Fibroblast of villous mesenchyme (primary cell): ENCODE measurements at places on chromosomes 6 and 20. TPM values are rescaled to one million over a fixed set of nuclear protein-coding genes. Genes with fewer than 3 reads are reported as not detected.

GRCh38 chr6:21754891-21755290 lies 161.3 kb downstream of the SOX4 start:
- DNase-seq: peak; percentile 70

DNA sequence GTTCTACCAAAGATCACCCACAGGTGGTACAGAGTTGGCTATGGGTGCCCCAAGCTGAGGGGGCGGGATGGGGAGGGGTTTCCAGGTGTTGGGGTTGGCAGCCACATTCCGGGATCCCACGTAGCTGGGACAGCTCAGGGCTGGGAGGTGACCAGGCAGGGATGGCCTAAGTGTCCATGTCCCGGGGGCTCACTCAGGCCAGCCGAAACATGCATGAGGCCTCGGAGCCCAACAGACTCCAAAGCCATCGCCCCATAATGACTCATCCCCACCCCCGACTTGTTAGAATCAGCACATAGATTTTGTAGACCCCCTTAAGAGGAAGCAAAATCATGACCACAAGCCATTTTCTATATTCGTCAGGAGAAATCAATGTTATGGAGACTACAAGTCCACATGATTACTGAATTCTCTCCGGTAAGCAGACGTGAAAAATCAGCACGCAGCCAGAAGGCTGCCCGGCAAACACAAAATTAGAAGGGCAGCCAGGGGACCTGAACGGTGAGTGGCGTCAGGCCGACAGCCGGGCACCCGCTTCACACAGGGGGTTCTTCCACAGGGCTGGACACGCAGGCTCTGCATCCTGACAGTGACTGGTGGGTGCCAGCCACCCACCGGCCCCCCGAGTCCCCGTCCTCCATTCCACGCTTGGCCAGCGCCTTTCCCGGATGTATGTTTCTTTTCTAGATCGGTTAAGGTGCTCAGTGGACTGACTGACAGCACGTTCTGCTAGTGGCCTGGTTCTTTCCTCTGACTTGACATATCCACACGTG lies 81.2 kb downstream of the RAMACL start:
- DNase-seq: no peak

GRCh38 chr6:38443352-38444144 lies 196.2 kb downstream of the BTBD9 start:
- DNase-seq: peak; percentile 33

- no peak for DNase-seq
Observed at GRCh38 chr20:41380551-41381193, 14.1 kb upstream of the EMILIN3 start.

GRCh38 chr20:63939061-63939935 lies 16.9 kb downstream of the UCKL1 start:
- DNase-seq: no peak

- DNase-seq: peak; percentile 51
Observed at GRCh38 chr6:105593056-105593690, 190.3 kb upstream of the PREP start.

GRCh38 chr6:159908979-159909378 lies 18.2 kb downstream of the MAS1 start:
- DNase-seq: peak; percentile 13

DNA sequence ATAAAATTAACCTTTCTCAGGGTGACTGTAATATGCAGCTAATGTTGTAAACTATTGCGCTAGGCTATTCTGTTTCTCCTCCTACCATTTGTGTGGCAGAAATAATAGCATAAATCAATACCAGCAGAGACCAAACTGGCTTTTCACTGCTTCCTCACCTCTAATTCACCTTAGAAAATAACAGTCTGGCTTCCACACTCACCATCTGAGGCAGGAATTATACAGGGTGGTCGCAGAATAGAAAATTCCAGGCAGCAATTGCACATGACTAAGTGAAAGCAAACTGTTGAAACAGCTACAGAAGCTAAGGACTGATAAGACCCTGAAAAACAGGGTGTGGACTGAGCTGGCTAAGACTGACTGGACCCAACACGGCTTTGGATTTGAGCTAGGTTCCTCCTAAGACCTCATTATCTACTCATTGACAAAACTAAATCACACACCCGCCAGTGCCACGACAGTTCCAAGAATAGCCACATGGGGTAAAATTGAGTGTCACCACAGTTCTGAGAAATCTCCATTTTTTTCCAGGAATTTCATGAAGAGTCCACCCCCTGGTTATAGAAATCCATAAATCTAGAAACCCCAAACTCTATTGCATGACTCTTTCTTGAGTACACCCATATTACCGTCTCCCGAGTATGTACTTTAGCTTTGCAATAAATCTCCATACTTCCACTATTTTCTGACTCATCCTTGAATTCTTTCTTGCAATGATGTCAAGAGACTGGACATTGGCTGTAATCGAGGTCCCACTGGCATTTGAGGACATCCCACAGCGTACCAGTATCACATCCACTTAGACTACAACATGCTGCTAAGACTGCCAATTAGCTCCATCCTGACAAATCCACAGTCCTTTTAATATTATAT lies 60.9 kb upstream of the KCNQ5 start:
- no peak for DNase-seq

DNA sequence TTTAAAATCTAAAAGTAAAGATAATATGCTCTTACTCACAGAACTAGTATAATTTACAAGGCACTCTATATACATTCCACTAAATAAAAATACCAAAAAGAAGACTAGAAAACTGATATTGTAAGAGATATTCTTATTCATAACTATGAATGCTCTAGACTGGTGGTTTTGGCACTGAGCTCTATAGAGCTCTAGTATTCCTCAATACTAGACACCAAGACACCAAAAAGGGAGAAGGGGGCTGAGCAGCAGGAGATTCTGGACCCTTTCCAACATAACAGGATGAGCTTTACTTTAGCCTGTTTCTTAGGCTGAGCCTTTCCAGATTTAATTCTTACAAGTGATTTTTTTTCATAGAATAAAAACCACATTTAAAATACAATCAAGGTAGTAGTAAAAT lies 173.6 kb downstream of the COL21A1 start:
- DNase-seq: no peak

DNA sequence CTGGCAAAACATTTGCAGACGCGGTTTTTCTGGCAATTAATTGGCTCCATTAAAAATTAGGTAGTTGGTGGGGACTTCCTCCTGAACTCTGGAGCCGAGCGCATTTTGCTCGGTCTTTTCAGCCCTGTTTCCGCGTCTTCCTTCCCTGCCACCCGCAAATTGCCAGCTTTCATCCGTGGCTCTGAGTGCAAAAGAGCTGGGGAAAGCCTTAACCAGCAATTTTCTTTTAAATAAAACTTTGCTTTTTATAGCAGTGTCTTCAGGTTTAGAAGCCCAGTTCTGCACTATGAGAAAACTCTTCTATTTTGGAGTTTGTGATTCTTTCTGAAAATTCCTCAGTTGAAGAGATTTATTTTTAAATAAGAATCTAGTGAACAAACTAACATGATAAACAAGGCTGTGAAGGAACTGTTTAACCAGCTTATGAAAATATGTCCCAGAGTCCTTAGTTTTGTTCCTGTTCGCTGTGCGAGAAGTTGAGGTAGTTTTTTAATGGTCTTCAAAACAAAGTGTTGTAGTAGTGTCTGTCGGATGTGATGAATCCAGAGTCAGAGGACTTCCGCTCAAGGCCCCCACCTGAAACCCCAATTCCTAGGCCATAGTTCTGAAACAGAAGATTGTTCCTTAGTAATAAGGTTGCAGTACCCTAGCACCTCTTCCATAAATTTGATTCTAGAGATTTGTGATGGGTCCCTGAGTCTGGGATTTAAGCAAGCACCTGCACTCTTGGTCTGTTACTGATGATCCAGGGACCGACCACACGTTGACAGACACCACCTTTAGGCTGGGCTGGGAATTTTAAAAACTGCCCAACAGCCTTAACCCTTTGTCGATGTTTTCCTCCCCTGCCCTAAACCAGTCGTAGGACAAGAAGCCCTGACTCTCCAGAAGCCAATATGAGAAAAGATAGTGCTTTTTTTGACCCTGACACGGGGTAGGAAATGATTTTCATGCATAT lies 950 bp downstream of the KCTD20 start:
- peak; percentile 39 for DNase-seq

- DNase-seq: no peak
Observed at GRCh38 chr6:130944486-130944885, 117.3 kb downstream of the SMLR1 start.

DNA sequence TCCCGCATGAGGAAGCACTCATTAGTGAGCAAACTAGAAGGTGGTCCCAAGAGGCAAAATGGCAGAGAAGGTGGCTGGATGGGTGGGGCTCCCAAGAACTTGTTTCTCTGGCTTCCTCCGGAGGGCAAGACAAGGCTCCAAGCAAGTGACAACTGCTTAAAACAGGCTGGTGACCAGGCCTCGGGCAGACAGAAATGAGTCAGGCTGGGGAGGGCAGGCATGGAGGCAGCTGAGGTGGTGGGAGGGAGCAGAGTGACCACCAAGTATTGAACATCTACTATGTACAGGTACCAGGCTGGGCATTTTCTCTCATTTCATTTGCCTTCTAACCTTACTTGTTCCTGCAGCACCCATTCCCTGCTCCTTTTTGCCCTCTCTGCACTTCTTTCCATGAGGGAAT lies 33.4 kb downstream of the TNXB start:
- no peak for DNase-seq

- DNase-seq: no peak
Observed at GRCh38 chr6:5731435-5731834, 275.3 kb downstream of the NRN1 start.

DNA sequence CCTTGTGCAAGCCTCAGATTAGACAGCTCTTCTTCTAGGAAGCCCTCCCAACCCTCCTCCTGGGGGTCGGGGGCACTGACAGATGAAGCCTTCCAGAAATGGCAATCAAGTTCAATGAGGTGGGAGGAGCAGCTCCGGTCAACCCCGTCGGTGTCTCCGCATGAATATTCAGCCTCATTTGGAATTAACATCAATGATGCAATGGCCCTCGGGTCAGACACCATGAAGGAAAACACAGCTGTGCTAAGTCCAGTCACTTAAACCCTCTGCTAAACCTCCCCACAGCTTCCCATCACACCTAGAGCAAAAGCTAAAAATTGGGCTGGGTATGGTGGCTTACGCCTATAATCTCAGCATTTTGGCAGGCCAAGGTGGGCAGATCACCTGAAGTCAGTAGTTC lies 36.5 kb downstream of the ZNF217 start:
- no peak for DNase-seq

- DNase-seq: peak; percentile 11
Observed at GRCh38 chr6:141541581-141542324, 591.0 kb upstream of the GJE1 start.

DNA sequence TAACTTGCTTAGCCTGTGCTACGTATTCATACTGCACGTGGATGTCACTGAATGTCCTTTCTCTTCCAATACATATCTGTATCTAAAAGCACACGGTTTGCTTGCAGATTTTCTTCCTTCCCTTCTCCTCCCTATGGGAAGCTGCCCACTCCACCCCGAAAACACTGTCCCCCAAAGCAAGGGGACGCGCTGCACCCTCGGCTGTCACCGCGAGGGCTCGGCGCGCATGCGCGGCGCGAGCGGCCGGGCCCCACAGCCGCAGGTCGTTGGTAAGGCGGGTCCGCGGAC lies 659 bp downstream of the TMX4 start:
- DNase-seq: peak; percentile 49

GRCh38 chr20:48017992-48018391 lies 232.7 kb upstream of the SULF2 start:
- DNase-seq: no peak

DNA sequence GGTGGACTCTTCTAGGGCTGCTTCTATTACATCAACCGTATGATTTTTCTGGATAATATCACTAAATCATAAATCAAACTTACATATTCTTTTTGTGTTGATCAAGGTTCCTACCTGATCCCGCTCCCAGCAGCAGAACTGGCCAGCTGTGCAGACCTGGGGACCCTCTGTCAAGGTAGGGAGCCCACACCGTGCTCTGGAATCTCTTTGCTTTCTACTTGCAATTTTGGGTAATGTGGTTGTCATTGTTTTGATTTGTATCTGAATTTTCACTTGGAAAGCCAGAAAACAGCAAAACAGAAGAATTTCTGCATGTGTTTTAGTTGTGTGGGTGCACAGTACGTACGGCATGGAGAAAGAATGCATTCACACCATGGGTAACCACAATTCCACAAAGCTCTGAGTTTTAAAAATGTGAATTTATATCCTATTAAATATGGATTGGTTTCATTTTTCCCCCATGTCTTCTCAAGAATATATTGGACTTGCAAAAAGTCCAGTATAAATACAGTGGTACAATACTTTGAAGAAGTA lies 80.1 kb downstream of the ADGRG6 start:
- DNase-seq: peak; percentile 44

The BTNL2 gene
- not detected in 2 replicates for total RNA-seq

The AAR2 gene
- total RNA-seq: 23.7 and 27.7 TPM in 2 replicates

The C20orf204 gene
- total RNA-seq: 0.43 and 0.97 TPM in 2 replicates

The CRISP2 gene
- not detected in 2 replicates for total RNA-seq

The DCDC2 gene
- total RNA-seq: under 0.01 and 0.43 TPM in 2 replicates

The TFEB gene
- total RNA-seq: 3.0 and 5.2 TPM in 2 replicates

The ENPP4 gene
- 0.32 and 2.2 TPM in 2 replicates for total RNA-seq
